ENCODE measurements at places on chromosomes 3 and 15.
A peak's percentile ranks its signal among the peaks of the same experiment; 100 is the strongest.

DNA sequence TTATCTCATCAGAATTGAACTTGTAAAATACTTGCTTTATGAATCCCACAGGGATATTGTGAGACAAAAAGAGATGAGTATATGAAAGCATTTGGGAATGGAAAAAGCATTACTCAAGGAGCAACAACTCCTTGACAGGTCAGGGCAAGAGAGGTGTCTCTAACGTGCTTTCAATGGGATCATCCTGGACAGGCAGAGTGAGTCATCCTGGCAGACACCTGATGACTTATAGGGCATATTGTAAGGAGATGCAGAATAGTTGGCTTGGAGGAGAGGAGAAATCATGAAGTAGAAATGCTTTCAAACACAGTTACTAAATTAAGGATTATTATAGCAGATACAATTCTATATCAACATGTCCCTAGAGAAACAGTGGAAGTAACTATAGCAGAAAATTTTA lies 71.9 kb upstream of the THSD4 start:
- DNase-seq, result no peak

- no peak for DNase-seq
Measured at GRCh38 chr15:34927726-34928125, 41.8 kb downstream of the AQR start.

DNA sequence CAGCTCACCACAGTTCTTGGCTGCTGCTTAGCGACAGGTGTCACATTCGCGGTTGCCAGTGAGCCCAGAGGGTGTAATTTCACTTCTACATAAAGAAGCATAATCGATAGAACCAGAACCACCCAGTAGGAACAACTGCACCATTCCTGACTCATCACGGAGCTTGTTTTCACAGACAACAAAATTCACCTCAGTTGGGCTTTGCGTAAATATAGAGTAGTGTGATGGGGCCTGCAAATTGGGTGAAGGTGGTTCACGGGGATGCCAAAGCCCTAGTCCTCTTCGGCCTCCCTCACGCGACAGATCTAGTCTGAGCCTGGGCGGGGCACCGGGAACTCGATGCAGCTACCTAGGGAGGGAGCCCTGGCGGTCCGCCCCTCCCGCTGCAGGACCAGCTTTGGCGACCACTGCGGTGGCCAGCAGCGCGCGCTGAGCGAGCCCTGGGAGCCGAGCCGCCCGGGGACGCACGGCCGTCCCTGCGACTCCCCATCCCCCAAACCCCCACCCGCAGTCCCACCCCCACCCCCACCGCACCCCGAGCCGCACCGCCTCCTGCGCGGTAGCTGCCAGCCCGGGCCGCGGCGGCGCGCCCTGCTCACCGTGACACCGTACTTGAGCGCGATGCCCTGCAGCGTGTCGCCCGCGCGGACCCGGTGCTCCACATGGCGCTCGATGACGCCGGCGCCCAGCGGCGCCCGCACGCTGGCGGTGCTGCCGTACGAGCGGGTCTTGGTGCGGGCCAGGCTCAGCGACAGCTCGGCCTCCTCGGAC lies 519 bp downstream of the LYSMD2 start:
- DNase-seq, result peak; percentile 66

DNA sequence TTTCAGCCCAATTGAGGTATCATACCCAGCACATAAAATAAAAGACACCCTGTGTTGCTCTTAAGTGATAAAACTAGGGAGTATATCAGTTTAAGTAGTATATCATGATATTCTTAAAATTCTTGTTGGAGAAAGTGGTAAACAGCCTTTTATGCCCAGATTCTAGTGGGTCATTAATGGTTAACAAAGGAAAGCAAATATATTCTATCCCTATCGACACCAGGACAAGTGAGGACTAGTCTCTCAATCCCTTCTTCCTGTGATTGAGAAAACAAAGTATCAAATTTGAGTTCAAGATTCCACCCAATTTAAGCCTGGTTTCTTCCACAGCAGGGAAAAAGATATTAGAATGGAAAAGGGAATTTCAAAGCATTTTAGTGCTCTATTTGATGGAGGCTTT lies 142.4 kb upstream of the IL12A start:
- no peak for DNase-seq

- no peak for DNase-seq
Measured at GRCh38 chr3:100482176-100482575, 10.2 kb upstream of the TMEM45A start.

Measured in stimulated activated CD4-positive, alpha-beta T cell treated with anti-CD3 and anti-CD28 coated beads, Interleukin-4, amount 100 ng/mL, for 24 hours (primary cell).